ENCODE measurements at places on chromosomes 1 and 21. TPM values are rescaled to one million over a fixed set of nuclear protein-coding genes. Genes with fewer than 3 reads are reported as not detected.
A peak's percentile ranks its signal among the peaks of the same experiment; 100 is the strongest.

DNA sequence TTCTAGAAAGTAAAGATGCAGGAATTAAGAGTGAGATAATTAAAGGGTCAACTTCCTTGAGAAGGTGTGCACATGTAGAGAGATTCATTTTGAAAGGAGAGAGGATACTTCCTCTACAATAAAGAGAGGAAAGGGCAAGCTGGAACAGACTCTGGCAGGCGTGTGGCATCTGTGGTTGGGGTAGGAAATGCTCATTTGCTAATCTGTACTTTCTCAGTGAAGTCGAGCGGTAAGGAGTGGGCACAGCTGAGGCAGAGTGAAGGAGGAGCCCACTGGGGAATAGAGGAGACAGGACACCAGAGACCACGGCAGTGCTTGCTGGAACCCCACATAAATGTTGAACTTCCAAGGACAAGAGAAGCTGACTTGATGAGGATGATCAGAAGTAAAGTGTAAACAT is 49.1 kb downstream of the PCSK9 start:
- no peak for DNase-seq

DNA sequence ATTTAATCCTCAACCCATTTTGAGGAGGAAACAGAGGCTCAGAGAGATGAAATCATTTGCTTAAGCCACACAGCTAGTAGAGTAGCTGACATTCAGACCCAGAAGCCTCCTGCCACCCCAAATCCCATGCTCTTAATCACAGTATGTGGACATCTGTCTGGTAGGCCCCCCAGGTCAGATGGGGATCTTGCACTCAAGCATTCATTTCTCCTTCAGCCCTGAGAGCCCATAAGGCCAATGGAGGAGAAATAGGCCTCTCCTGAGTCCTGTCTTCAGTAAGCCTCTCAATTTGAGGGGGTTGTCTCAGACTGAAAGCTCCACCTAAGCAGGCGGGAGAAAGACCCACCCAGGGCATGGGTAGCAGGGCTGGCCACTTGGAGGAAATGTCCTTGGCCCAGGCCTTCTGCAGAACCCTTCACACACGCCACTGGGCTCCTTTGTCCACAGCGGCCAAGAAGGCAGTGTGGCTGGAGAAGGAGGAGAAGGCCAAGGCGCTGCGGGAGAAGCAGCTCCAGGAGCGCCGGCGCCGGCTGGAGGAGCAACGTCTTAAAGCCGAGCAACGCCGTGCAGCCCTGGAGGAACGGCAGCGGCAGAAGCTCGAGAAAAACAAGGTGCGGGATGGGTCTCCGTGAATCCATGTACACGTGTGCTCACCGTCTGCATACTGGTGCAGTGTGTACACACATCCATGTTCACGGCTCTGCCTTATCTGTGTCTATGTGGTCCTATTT is 16.2 kb downstream of the MAP7D1 start:
- DNase-seq: no peak

DNA sequence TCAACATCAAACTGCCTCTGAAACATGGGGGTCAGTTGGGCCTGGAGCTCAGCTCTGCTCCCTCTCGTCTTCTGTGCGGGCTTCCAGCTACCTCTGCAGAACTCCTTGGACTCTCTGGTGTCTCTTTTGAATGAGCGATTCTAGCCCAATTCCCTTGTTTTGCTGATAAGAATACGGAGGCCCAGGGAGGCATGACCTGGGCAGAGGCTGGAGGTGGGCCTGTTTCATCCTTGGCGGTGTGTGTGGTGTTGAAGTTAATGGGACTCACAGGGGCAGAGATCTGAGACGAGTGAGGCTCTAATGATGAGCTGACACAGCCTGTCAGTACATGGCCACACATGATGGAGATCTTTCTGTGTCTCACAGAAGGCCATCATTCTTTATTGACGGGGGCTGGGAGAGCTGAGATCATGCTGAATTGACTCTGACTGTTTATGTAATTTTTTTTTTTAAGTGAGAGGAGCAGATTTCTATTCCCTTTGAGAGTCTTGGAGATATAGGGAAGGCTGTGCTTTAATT is 134.5 kb downstream of the URB2 start:
- DNase-seq: no peak

DNA sequence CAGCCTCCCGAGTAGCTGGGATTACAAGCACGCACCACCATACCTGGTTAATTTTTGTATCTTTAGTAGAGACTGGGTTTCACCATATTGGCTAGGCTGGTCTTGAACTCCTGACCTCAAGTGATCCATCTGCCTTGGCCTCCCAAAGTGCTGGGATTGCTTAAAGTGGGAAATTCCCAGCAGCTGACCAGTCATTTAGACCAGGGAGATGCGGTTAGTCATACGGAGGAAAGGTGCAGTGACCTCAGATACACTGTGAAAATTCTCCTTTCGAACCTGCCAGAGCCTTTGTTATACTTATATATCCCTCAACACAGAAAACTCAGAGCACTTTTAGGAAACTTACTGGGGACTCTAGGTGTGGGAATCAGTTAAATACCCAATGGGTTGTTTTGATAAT is 39.6 kb downstream of the MAP10 start:
- DNase-seq: no peak

GRCh38 chr1:25770541-25771220 is 29.3 kb upstream of the SELENON start:
- no peak for DNase-seq

ANGPTL1 gene
- total RNA-seq: not detected

DNA sequence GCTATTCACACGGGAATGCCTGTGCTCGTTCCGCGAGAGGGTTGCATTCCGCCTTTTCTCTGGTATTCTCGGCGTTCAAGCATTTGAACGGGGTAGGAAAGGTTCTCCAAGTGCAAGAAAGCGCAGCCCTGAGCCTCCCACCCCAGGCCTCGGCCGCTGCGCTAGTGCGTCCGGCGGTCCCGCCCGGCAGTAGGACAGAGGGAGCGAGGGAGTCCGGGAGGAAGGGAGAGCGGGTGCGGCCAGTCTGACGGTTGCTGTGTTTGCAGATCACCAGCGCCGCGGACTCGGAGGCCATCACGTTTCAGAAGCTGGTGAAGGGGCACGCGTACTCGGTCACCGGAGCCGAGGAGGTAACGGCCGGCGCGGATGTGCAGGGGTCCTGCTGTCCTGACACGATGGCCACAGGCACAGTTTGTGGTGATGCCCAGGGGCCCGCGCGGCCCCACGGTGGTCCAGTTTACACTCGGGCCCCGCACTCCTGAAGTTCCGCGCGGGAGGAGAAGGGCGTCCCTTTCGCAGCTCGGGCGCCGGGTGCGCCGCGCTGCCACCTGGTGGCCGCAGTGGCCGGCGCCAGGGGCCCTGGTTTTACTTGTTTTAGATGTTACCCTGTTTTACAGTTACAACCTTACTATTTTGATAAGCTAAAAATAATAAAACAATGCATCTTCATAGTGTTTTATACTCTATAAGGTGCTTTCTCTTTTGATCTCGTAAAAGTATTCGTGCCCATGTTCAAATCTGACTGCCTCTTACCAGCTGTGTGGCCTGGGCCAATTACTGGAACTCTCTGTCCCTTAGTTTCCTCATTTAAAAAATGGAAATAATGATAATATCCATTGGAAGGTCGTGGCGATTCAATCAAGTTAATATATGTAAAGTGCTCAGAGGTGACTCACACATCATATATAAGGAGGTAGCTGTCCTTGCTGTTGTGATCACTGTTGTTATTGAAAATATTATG is 36.7 kb downstream of the CAPN2 start:
- DNase-seq: peak; percentile 76

TMEM200B gene
- total RNA-seq: 0.36 TPM

CD34 gene
- total RNA-seq: 0.05 TPM

DNA sequence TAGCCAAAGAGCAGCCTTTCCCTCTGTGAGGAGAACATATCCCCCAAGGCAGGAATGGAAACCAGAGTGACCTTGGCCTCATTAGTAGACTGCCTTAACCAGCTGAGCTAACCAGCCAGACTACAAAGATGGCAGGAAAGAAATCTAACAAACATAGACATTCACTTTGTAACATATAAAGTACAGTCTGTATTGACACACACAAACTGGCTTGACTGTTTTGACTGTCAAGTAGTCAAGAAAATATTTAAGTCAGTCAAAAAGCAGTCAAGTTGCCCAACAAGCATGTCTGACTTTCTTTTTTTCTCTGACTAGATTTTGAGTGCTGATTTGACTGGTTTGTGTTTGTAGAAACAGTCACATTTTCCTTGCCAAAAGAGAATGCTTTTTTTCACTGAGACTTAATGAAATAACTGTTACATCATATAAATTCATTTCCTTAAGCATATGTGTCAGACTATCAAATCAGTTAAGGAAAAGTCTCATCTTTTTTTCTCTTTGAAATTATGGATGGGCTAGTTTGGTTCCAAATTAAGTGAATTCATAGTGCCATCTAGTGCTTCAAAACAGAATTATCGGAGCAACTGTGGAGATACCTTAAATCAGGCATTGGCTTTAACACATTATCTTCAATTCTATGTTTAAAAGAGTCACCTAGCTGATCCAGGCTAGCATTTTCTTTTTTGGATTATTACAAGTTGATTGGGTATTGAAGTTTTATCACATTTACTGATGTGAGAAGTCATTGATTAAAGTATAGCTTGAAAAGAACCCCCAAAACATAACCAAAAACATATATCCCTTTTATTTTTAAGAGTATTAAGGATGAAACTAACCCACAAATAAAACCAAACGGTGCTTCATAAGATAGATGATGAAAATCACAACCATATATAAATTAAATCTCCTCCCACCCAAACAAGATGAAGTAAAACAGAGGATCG is 75.0 kb downstream of the ATP6V1G3 start:
- no peak for DNase-seq

RAD54L gene
- total RNA-seq: 33.1 TPM

- DNase-seq: peak; percentile 85
Measured at GRCh38 chr1:234478481-234479309, at the start of gene TARBP1. Gene TARBP1, minus strand, starts transcription at chr1:234479179. Its CDS starts 76 bp downstream, at chr1:234479103.

GCSAML gene
- total RNA-seq: 0.16 TPM

TPTE gene
- total RNA-seq: 0.26 TPM

- no peak for DNase-seq
Measured at GRCh38 chr1:164311377-164311776, 247.6 kb upstream of the PBX1 start.

PAQR6 gene
- total RNA-seq: 10.4 TPM

KRTAP10-3 gene
- total RNA-seq: not detected

GRCh38 chr1:67189953-67190352 is 23.7 kb downstream of the IL23R start:
- DNase-seq: peak; percentile 37

GRCh38 chr1:108057541-108057940 is 92.6 kb upstream of the VAV3 start:
- DNase-seq: no peak

ST6GALNAC3 gene
- total RNA-seq: 0.35 TPM

All from activated T-cell treated with anti-CD3 and anti-CD28 coated beads, Interleukin-2, amount 50 U/mL, for 72 hours (primary cell).